Vagina (tissue), 2 donors: ENCODE measurements at places on chromosomes 4 and X.

- no peak for DNase-seq
Measured at GRCh38 chrX:56978172-56978571, 17.2 kb downstream of the SPIN3 start.

GRCh38 chr4:10762561-10762960, 78.0 kb upstream of the CLNK start:
- no peak for DNase-seq

- DNase-seq, result no peak
Measured at GRCh38 chrX:16579517-16579916, 70.4 kb upstream of the S100G start.

DNA sequence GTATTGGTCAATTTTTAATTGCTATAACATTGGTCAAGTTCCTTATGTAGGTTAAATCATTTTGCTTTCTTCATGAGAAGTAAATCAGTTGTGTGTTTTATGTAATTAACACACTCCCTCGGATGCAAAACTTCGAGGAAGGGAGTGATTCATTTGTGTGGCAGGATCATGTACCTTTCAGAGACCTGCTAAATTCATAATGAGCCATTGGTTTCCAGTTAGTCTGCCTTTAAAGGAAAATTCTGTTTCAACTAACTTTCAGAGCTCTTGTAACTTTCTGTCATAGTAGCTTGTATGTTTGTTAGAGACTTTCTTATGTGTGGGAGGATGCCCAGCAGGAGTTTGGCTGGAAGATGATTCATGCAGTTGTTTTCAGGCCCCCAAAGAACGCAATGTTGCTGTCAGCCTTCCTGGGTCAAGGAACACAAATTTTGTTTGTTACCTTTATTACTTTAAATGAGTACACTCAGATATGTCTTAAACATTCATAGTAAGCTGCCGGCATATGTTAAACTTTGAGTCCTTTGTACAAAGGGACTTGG, 72.1 kb downstream of the GPR101 start:
- no peak for DNase-seq

- DNase-seq, result no peak
Measured at GRCh38 chr4:92059615-92060014, 244.2 kb upstream of the GRID2 start.

DNA sequence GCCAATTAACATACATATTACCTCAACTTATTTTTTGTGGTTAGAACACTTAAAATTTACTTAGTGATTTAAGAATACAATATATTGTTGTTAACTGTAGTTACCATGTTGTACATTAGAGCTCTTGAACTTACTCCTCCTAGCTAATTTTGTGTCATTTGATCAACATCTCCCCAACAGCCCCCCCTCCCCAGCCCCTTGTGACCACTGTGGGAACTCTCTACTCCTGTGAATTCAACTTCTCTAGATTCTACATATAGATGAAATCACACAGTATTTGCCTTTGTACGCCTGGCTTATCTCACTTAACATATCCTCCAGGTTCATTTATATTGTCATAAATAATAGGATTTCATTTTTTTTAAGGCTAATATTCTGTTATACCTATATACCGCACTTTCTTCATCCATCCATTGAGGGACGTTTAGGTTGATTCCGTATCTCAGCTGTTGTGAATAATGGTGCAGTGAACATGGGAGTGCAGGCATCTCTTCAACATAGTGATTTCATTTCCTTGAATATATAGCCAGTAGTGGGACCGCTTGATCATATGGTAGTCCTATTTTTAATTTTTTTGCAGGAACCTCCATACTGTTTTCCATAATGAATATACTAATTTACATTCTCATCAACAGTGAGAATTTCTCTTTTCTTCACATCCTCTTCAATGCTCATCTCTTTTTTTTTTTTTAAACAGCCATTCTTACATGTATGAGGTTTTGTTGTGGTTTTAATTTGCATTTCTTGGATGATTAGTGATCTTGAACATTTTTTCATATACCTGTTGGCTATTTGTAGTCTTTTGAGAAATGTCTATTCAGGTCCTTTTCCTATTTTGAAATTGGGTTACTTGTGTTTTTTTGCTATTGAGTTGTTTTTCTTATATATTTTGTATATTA, 66.8 kb downstream of the RAPGEF2 start:
- no peak for DNase-seq

DNA sequence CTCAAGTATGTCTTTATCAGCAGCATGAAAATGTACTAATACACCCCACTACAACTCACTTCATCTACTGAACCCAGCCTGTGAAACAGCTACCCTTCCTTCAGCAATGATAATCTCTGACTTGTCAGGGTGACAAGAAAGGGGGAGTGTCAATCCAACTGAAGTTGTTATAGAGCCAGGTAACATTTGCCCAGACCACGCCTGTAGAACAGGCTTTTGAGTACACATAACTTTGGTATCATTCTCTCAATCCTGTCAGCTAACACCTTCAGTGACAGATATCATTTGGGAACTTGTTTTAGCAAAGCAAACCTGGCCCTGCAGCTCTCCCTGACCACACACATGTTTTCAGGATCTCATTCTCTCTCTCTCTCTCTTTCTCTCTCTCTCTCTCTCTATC, 592.2 kb downstream of the SMARCA1 start:
- DNase-seq, result no peak

DNA sequence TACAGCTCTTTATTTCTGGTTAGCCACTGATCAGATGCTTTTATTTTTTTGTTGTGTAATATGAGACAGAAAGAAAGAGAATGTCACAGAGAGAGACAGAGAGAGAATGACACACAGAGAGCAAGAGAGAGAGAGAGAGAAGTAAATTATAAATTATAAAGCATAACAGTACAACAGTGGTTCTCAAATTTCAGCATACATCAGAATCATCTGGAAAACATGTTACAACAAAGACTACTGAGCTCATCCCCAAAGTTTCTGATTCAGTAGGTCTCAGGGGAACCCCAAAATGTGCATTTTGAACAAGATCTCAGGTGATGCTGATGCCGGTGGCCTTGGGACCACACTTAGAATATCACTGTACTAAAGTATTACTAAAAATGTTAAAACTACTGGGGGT, 245.8 kb upstream of the DIAPH2 start:
- no peak for DNase-seq

DNA sequence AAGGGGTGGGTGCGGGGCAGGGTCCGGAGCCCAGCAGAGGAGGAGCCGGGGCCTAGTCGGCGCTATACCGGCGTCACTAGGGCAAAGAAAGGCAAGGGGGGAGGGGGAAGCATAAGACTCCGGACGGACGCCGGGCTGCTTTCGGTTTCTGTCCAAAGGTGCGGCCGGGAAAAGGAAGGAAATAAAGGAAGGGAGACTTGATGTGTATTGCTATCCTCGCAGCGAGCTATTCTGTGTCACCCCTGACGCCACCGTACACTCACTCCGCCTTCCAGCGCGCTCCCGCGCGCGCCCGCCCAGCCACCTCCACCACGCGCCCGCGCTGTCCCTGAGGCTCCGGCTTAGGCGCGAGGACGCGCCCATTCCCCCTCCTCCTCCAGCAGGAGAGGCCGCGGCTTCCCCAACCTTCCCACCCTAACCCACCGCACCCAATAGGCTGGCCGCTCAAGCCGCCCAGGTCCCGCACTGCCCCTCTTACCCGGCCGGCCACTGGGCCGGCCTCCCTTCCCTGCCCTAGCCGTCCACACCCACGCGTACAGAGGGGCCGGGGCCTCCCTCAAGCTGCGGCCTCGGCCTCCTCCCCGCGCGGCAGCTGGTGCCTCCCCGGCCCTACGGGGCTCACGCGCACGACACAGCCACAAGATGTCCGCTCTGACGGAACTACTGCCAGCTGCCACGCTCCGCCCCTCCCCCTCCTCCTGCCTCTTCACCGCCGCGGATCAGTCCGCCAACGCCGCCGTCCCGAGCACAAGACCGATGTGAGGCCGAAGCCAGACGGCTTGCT, at the start of gene UBE2D3:
Gene UBE2D3 (minus strand): TSS at position 662 of the 784 bp plus-strand sequence. CDS start 1,043 bp downstream, outside the sequence.
- peak; percentile 94 for DNase-seq

GRCh38 chr4:110526589-110526988, 50.6 kb downstream of the ENPEP start:
- DNase-seq, result no peak

- DNase-seq, result no peak
Measured at GRCh38 chr4:143085224-143085623, 99.5 kb upstream of the USP38 start.

DNA sequence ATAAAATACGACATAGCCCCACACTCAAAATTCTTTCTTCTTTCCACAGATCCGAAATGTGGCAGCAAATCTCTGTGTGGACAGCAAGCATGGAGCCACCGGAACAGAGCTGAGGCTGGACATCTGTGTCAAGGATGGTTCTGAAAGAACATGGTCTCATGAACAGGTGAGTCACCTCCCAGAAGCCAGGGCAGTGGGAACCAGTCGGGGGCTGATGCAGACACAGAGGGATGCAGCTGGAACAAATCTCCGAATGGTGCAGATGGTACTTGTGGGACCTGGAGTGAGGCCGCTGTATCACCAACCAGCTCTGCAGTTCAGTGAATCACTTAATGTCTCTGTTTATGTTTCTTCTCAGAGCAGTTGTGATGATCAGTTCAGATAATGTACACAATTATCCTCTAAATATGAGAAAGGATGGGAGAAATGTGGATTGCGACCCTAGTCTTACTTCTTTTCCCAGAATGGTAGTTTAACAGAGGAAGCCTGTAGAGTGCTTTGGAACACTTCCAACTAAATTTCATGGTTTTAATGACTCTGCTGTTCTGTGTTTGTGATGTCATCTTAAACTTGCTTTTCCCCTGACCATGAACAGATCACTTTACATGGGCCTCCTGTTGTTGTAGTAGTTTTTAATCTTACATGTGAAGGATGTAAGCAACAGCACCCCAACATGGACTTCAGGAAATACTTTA, 159.3 kb upstream of the GALNT7 start:
- DNase-seq, result no peak

- no peak for DNase-seq
Measured at GRCh38 chr4:8040607-8041006, 100.9 kb upstream of the AFAP1 start.

DNA sequence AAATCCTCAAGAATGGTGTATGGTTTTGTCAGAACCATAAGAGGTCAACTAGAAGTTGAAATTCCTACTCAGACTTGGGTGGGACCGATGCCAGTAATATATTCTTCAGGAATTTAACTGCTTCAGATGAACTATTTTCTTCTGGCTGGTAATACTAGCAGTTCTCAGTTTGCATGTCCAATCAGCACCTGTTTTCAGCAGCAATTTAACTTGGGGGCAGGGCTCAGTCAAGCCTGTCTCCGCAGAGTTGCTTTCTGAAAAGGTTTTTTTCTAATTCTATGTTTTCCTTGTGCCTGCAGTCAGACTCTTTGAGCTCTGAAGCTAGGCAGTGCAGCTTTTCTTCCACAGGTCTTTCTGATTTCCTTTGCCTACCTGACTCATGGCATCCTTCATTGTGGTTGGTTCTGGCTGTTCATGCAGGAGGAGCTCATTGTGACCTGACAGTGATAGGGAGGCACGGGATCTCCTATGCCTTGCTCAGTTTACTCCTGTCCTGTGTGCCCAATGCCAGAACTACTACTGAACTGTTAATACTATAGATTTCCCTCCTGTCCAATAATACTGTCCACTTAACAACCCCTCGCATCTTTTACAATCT, 17.3 kb upstream of the FMR1 start:
- DNase-seq, result no peak
